ENCODE measurements at places on chromosomes 2 and 18.

- DNase-seq, result no peak
Measured at GRCh38 chr2:181054843-181055242, 74.4 kb downstream of the UBE2E3 start.

- DNase-seq, result no peak
Measured at GRCh38 chr18:7617738-7618422, 50.8 kb downstream of the PTPRM start.

- DNase-seq, result no peak
Measured at GRCh38 chr2:10236571-10237391, 65.9 kb upstream of the HPCAL1 start.

DNA sequence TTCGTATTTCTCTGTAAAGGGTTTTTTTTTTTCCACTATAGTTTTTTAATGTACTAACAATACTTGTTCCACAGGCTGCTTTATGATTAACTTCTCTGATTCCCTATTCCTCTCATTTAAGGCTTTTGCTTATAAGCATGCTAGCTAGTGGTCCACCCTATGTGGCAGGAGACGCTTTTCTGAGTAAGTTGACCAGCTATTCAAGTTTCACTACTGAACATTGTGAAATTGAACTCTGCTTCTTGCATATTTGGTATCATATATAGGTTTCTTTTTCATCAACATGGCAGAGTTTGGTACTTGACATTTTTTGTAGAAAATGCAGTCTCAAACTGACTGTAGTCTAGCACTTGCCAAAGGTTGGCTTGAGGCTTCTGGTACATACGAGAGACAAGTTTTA, 74.2 kb downstream of the OTX1 start:
- DNase-seq, result no peak

All from NAMALWA (cell line).